Stimulated activated CD4-positive, alpha-beta T cell treated with anti-CD3 and anti-CD28 coated beads, TNF-alpha, amount 100 ng/mL, for 1 hour (primary cell): ENCODE measurements at places on chromosomes 2 and 18.

- no peak for DNase-seq
These were observed 262.9 kb upstream of the KLHL29 start for GRCh38 chr2:23121968-23122648.

DNA sequence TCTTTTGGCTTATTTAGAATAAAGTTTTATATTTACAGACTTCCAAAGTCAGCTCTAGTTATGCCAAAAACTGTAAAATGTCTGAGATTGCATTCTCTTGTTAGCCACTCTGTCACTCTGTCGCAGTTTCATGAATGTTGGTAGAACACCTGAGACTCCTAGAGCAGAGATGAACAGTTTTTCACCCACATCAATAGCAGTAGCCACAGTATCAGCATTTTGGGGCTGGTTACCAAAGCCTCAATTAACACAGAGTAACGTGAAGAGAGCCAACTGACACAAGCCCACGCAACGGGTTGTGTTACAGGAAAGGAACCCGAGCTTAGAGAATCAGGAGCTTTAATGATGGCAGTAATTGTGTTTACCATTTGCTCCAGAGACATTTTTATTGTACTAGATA, 443.0 kb upstream of the SLC39A10 start:
- DNase-seq, result no peak

- DNase-seq, result no peak
These were observed 66.0 kb downstream of the SMAD7 start for GRCh38 chr18:48884771-48885170.

DNA sequence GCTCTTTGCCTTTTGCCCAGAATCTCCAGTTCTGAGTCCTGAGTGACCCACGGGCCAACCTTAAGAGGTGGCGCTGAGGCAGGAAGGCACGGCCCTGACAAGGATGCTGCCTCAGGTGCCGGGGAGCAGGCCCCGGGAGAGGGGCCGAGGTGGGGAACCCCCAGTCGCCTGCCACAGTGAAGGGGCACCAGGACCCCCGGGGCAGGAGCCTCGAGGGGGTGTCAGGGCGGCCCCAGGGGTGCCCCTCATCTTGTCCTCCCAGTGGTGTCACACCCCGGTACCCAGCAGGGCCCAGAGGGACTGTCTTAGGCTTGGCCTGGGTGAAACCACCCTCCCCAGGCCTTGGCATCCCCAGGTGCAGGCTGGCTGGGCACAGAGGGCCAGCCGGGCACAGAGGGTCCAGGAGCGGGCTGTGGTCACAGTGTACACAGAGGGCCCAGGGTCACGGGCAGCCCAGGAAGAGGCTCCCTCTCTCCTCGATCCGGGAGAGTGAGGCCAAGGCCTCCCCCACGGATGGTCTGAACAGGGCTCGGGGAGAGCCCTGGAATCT, 1.0 kb downstream of the PDCD1 start:
- DNase-seq, result no peak

GRCh38 chr18:1914489-1914888, 656.8 kb downstream of the METTL4 start:
- no peak for DNase-seq

DNA sequence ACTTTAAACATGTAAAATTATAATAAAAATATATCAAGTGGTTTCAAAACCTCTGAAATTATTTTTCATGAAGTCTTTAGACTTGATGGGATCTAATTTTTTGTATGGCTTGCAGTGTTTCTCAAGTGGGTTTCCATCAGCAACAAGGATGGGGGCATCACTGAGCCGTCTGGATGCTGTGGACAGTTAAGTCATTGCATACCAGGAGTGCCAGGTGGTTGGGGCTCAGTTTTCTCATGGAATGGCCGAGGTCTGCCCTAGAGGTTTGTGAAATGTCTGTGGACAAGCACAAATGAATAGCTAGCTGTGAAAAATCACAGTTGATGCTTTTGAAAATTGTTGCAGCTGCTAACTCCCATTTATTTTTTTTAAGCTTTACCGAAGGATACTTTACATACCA, 1.7 kb downstream of the PRELID3A start:
- DNase-seq, result no peak

GRCh38 chr2:29463181-29463900, 348.1 kb downstream of the CLIP4 start:
- DNase-seq, result no peak

DNA sequence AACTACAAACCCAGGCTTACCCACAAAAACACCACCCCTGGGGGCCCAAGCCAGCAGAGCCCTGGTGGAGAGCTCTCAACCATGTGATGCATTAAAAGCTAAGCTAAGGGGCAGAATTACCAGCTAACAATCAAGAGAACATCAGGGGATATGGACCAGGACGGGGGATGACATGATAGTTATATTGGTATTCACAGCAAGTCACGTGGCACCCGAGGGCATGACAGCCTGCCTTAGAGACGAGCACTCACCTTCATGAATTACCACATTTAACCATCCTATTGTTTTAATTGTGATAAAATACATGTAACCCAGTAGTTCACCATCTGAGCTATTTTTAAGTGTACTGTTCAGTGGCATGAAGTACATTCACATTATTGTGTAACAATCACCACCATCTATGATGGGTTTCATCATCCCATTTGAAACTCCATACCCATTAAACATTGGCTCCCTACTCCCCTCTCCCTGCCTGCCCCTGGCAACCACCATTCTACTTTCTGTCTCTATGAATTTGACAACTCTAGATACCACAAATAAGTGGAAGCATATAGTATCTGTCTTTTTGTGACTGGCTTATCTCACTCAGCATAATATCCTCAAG, 245.6 kb downstream of the ANAPC1 start:
- DNase-seq, result no peak

GRCh38 chr18:46275370-46275769, 171.2 kb downstream of the HAUS1 start:
- DNase-seq, result no peak

GRCh38 chr2:6392966-6393365, 472.7 kb downstream of the CMPK2 start:
- no peak for DNase-seq

DNA sequence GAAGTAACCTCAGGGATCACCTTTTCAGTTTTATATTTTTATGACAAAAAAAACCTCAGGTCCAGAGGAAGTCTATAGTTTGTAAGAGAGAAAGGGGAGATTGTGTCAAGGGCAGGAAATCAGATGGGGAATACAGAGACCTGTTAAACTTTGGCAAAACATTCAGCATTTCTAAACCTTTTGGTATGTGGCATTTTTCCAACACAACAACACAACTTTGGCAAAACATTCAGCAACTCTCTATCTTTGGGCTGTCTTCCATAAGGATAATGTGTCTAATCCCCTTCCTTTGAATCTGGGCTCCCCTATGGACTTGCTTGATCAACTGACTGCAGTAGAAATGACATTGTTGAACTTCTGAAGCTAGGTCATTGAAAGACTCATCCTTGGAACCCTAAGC, 220.6 kb upstream of the CCDC68 start:
- DNase-seq, result no peak

DNA sequence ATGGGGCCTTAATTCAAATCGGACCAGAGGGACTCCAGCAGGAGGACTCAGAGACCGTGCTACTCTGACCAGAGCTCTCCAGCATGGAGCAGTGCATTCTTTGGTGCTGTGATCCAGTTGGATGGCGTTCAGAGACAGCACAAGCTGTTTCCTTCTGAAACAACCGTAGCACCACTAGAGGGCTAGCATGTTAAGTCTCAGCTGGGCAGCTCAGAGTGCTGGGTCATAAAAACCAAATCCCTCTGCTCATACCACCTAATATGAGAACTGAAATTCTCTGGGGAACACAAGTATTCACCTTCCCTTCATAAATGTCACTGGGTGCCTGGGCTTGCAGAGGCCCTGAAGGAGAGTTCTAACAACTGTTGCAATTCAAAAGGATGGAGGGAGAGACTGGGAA, 97.7 kb upstream of the TFCP2L1 start:
- DNase-seq, result no peak

- DNase-seq, result no peak
These were observed 570.1 kb downstream of the LRP1B start for GRCh38 chr2:141560723-141561122.

GRCh38 chr2:141703501-141703900, 427.3 kb downstream of the LRP1B start:
- DNase-seq, result no peak

DNA sequence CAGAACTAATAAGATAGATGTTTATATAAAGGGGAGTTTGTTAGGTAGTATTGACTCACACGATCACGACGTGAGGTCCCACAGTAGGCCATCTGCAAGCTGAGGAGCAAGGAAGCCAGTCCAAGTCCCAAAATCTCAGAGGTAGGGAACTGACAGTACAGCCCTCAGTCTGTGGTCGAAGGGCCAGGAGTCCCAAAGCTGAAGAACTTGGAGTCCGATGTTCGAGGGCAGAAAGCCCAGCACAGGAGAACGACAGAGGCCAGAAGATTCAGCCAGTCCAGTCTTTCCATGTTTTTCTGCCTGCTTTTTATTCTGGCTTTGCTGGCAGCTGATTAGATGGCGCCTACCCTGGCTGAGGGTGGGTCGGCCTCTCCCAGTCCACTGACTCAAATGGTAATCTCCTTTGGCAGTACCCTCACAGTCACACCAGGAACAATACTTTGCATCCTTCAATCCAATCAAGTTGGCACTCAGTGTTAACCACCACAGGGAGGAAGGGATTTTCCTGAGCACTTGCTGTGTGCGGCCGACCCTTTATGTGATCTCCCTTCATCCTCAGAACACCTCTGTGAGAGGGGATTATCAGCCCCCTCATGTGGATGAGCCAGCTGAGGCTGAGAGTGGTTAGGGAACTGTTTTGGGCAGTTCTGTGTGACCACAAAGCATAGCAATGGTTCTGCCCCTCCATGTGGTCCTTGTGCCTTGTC, 78.3 kb downstream of the RNF144A start:
- no peak for DNase-seq

DNA sequence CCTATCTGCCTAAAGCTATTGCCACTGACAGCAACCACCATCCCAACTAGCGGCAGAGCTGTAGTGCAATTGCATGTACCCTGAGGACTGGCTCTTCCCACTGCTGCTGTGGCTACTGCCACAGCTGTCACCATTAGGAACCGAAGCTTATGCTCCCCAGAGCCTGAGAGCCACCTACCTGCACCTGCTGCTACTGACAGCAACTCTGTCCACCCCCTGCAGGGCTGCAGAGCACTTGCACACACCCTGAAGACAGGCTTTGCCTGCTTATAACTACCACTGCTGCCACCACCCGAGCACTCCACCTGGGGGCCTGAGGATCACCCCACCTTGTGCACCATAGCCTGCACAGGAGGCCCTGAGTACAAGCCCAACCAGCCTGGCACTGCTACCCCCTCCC, 217.6 kb upstream of the FOSL2 start:
- DNase-seq, result no peak

- no peak for DNase-seq
These were observed 100.9 kb downstream of the DPP10 start for GRCh38 chr2:114543236-114543766.
